PC-9 (cell line): ENCODE measurements at places on chromosomes 1 and 21. TPM values are rescaled to one million over a fixed set of nuclear protein-coding genes. Genes with fewer than 3 reads are reported as not detected.

GRCh38 chr21:44702111-44702972 is 5.4 kb downstream of the KRTAP10-12 start:
- H3K4me1 ChIP-seq, result no peaks in the 10 kb centered on the region
- no peaks in the 10 kb centered on the region for H3K36me3 ChIP-seq
- H3K4me3 ChIP-seq, result no peak overlapping the region
- no peak overlapping the region for H3K27ac ChIP-seq

GRCh38 chr1:39900662-39901463 is 854 bp downstream of the MYCL start:
- peaks cover 30% of the 10 kb centered on the region for H3K27me3 ChIP-seq
- peak overlapping the region; percentile 71 for H3K4me3 ChIP-seq
- H3K4me1 ChIP-seq, result peaks cover 13% of the 10 kb centered on the region; the same call in 1 of the 2 replicates
- no peak overlapping the region for H3K27ac ChIP-seq

DNA sequence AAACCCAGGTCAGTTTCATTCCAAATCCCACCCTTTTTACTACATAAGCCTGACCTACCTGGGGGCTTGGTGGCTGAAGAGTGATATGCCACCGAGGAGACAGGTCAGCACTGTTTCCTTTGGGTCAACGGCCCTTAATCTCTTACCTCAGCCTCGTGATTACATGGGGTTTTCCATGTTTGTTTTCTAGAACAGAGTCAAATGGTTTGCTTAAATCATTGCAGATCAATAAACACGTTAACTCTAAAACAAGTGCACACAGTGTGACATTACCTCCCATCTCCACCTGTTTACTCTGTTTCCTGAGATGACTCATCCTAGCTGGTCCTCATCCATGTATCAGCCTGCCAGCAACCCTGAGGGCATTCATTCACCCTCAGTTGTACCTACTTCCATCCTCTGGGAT is 40.8 kb upstream of the TP53BP2 start:
- H3K4me1 ChIP-seq, result peaks cover 36% of the 10 kb centered on the region
- H3K27me3 ChIP-seq, result no peaks in the 10 kb centered on the region
- H3K27ac ChIP-seq, result peak overlapping the region; percentile 94
- no peaks in the 10 kb centered on the region for H3K36me3 ChIP-seq
- DNase-seq, result peak; percentile 76

DNA sequence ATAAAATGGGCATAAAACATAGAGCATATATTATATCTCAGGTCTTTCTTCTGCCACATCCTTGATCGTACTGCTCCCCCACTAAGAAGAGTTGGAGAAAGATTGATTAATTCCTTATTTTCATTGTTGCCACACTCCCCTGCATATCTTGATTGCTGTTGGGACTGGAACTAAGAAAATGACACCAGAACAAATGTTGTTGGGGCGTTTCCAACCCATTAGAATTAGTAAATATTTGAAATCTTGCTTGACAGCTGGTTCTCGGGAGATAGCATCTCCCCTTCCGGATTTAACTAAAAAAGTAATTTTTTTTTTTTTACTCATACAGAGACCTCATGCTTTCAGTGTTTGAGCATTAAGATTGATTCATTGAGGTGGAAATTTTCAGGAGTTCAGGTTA is 493.0 kb upstream of the PLXNA2 start:
- peaks cover 7% of the 10 kb centered on the region; the same call in 1 of the 2 replicates for H3K27me3 ChIP-seq
- H3K36me3 ChIP-seq, result no peaks in the 10 kb centered on the region
- no peak for DNase-seq
- no peak overlapping the region for H3K27ac ChIP-seq
- H3K4me3 ChIP-seq, result no peak overlapping the region

The ATP1A4 gene
- total RNA-seq, result not detected in 2 replicates

The ERICH3 gene
- total RNA-seq, result not detected in 2 replicates

The DISP3 gene
- not detected in 2 replicates for total RNA-seq

The CIART gene
- 11.0 and 16.6 TPM in 2 replicates for total RNA-seq
